Naive B cell (primary cell): ENCODE measurements at places on chromosomes 7 and 10.
A peak's percentile ranks its signal among the peaks of the same experiment; 100 is the strongest.

- no peak for DNase-seq
Measured at GRCh38 chr7:138584283-138584682, 116.9 kb downstream of the SVOPL start.

GRCh38 chr7:66682350-66683093, 53.8 kb downstream of the KCTD7 start:
- no peak for DNase-seq

- no peak for DNase-seq
Measured at GRCh38 chr10:12934777-12935176, 66.7 kb downstream of the CCDC3 start.

GRCh38 chr7:88329532-88330463, 23.1 kb upstream of the STEAP4 start:
- DNase-seq, result no peak

GRCh38 chr10:95397747-95398146, 106.9 kb upstream of the PDLIM1 start:
- DNase-seq, result no peak

- no peak for DNase-seq
Measured at GRCh38 chr7:45570797-45571196, 3.4 kb upstream of the ADCY1 start.

GRCh38 chr7:127534636-127535035, 50.8 kb downstream of the GCC1 start:
- DNase-seq, result no peak

- no peak for DNase-seq
Measured at GRCh38 chr10:103231047-103231551, 14.6 kb upstream of the RPEL1 start.

- peak; percentile 73 for DNase-seq
Measured at GRCh38 chr10:97319671-97320479, 804 bp downstream of the FRAT1 start.

DNA sequence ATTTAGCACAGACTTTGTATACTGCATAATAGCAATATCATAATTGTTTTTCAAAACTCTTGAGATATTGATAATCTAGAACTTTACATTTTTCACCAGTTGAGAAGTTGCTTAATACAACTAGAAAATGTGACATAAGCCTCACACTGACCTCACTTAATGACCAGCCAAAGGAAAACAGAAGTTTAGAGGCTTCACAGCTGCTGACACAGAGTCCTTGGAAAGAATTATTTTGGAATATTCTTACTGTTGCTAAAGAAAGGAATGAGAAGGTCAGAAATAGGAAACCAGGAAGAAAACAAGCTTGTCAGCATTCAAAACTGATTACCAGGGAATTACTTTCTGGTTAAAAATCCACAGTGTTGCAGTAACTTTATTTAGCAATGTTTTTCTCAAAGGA, 35.5 kb upstream of the WASL start:
- DNase-seq, result no peak

DNA sequence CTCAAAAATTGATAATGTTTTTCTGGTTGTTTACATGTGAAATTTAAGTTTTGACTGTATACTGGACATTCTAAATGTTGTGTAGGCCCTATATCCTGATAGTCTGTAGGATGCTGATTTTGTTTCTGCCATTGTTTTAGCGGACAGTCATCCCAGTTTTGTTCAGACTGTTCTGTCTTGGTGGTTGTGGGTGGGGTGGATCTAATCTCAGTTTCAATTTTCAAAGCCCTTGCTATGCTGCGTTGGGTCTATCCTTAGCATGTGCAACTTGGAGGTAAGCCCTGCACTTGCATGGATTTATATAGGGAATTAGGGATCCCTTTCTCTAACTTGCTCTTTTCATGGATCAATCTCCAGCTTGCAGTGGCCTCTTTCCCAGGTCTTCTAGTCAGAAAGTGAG, 19.1 kb downstream of the DBF4 start:
- DNase-seq, result no peak

GRCh38 chr7:99383791-99384370, 9.4 kb downstream of the ARPC1B start:
- no peak for DNase-seq

DNA sequence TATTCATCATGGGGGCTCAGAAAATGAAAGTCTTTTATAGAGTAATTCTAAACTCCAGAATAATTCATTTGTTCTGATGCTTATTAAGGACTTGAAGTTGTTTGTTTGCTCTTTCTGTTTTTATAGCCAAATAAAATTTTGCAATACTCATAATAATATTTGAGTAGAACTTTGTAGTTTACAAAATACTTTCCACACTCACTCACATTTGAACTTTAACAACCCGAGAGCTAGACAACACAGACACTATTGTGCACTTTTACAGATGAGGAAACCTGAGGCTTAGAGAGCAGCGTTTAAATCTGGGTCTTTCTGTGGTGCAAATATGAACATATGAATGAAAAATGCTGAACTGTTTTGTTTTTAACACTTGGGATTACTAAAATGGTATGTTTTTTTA, 126.8 kb downstream of the KAT6B start:
- no peak for DNase-seq

DNA sequence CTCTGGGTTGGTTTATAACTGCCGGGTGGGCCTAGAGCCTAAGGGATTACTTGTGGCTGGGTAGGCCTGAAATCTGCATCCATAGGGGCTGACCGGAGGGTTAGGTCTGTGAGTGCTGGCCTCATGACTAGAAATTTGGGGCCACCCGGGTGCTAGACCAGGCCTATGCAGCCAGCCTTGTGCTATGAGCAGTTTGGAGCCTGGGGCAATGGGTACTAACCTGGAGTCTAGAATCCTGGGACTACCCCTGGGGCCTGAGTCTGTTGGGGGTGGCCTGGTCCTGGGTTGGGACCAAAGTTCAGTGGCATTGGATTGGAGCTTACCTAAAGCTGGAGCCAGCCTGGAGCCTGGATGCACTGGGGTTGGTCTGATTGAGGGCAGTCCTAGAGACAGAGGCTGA, 995.2 kb downstream of the ANKRD7 start:
- no peak for DNase-seq

GRCh38 chr10:17202506-17202905, 1.0 kb upstream of the TRDMT1 start:
- DNase-seq, result no peak

DNA sequence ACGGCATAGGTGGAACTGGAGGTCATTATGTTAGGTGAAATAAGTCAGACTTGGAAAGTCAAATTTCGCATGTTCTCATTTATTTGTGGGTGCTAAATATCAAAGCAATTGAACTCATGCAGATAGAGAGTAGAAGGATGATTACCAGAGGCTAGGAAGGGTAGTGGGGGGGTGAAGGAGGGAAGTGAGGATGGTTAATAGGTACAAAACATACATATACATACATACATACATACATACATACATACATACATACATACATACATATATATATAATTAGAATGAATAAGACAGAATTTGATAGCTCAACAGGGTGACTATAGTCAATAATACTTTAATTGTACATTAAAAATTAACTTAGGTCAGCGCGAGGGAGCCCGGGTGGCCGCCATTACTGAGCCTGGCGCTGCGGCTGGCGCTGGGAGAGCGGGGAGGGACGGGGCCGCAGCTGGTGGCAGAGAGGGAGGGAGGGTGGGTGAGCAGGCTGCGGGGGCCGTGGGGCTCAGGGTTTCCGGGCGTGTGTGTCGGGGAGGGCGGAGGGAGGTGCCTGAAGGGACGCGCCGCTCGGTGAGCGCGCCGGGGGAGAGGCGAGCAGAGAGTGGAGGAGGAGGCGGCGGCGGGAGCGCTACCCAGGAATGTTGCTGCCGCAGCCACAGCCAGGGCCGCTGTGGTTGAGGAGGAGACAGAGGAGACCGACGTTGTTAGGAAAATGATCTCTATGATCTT, 85.8 kb upstream of the EGFR start:
- no peak for DNase-seq

DNA sequence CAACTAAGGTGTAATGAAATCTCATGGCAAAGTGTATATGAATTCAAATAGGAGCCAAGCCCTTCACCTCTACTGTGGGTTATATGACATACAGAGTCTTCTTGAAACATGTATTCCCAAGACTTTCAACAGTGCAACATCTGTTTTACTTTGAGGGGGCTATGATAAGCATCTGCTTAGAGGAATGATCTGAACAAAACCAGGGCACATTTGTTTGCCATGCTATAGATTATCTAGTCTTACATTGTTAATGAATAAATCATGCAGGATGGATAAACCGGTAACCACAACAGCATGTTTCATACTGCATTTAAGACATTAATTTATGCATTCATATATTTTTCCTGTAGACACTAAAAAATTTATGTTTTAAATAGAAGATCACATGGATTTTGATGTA, 1021.9 kb downstream of the LRMDA start:
- no peak for DNase-seq

DNA sequence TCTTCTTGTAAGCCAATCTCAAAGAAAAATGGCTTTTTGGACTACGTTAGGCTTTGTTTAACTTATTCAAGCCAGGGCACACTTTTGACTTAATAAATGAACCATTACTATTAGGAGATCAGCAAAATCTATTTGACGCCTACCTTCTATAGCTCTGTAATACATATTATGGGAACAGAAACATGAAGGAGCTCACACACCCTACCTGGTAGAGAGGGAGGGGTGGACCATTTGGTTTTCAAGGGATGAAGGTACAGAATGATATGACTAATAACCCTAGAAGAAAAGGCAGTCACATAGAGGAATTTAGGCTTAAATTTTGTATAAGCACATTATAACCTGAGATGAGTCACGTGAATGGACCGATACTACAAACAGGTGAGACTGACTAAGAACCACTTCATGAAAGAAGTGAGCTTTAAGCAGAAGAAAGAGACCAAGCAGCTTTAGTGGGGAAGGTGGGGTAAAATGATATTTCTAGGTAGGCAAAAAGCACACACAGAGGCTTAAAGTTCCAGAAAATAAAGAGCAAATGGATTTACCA, 106.8 kb upstream of the CTTNBP2 start:
- DNase-seq, result no peak

GRCh38 chr10:99834410-99834809, 52.0 kb downstream of the ABCC2 start:
- DNase-seq, result no peak

DNA sequence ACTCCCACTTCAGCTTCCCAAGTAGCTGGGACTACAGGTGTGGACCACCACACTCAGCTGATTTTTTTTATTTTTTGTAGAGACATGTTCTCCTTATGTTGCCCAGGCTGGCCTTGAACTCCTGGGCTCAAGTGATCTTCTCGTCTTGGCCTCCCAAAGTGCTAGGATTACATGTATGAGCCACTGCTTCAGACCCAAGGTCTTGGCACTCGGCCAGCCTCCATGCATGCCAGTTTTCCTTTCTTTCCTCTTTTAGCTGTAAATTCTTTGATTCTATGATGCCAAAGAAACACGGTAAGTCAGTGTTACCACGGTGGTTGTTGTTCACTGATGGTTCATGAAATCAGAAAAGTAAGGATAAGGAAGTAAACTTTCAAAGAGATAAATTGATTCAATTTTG, 3.0 kb upstream of the MGAM start:
- DNase-seq, result no peak
